ENCODE measurements at places on chromosomes 5 and 9. TPM values are rescaled to one million over a fixed set of nuclear protein-coding genes. Genes with fewer than 3 reads are reported as not detected.

Gene QRFP
- total RNA-seq: not detected

GRCh38 chr9:132637801-132638200 is 32.0 kb downstream of the DDX31 start:
- H3K36me3 ChIP-seq: peaks cover 60% of the 10 kb centered on the region
- no peak overlapping the region for H3K27ac ChIP-seq
- H3K27me3 ChIP-seq: no peaks in the 10 kb centered on the region
- no peaks in the 10 kb centered on the region for H3K4me1 ChIP-seq
- H3K4me3 ChIP-seq: no peak overlapping the region

GRCh38 chr5:132176987-132177386 is 50.7 kb downstream of the P4HA2 start:
- H3K27ac ChIP-seq: no peak overlapping the region
- H3K27me3 ChIP-seq: no peaks in the 10 kb centered on the region
- H3K36me3 ChIP-seq: no peaks in the 10 kb centered on the region

DNA sequence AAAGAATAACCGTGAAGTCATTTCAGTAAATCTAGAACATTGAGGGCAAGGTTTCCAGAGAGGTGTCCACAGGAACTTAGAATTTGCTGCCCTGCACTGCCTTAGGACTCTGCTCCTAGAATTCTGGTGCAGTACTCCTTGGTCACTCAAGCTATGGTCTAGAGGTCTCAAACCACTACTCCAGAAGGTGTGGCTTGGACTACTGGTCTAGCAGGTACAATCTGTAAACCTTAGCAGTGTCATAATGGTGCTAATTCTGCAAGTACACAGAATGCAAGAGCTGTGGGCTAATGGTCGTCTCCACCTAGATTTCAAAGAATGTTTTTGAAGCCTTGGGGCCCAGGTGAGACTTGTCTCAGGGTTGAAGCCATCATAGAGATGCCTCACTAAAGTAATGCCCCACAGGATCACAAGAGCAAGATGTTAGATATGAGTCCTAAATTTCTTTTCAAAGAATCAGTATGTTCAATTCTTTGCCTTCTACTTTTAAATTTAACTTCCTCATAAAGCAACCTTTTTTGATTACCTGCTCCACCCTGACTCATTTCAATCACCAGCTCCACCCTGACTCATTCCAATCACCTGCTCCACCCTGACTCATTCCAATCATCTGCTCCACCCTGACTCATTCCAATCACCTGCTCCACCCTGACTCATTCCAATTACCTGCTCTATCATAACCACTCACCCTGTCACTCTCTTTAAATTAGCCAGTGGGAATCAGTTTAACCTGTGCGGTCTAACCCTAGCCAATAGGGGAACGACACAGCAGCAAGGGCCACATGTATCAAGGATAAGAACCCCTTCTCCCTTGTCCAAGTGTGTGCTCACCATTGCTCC is 1111.8 kb upstream of the ACO1 start:
- H3K4me3 ChIP-seq: no peak overlapping the region
- no peaks in the 10 kb centered on the region for H3K27me3 ChIP-seq
- no peak for DNase-seq
- H3K27ac ChIP-seq: no peak overlapping the region

Gene LECT2
- total RNA-seq: not detected

Gene ANKRD55
- 0.30 TPM for total RNA-seq

DNA sequence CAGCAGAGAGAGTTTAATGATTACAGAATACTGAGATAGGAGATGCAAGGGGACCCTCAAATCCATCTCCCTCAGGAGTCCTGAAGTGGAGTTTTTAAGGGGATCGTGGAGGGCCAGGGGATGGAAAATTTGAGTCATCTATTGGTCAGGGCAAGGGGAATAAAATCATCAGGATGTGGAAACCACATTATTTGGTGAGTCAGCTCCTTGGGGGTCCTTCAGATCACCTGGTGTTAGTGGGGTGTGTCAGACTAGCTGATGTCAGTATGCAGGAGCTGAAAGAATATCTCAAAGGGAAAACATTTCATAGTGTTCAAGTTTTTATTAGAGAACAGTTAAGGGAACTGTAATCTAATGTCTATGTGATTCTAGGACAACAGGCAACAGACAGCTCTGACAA is 183.0 kb upstream of the FTMT start:
- H3K4me3 ChIP-seq: no peak overlapping the region
- no peaks in the 10 kb centered on the region for H3K36me3 ChIP-seq
- no peaks in the 10 kb centered on the region for H3K4me1 ChIP-seq
- H3K27me3 ChIP-seq: no peaks in the 10 kb centered on the region
- H3K27ac ChIP-seq: no peak overlapping the region

- no peaks in the 10 kb centered on the region for H3K27me3 ChIP-seq
- no peaks in the 10 kb centered on the region for H3K36me3 ChIP-seq
- no peak overlapping the region for H3K27ac ChIP-seq
- no peaks in the 10 kb centered on the region for H3K4me1 ChIP-seq
Observed at GRCh38 chr9:12464910-12465512, 228.2 kb upstream of the TYRP1 start.

Gene ZNF618
- 7.8 TPM for total RNA-seq

Gene ANKRD34B
- total RNA-seq: 0.67 TPM

- H3K4me1 ChIP-seq: no peaks in the 10 kb centered on the region
- no peak overlapping the region for H3K27ac ChIP-seq
- H3K36me3 ChIP-seq: no peaks in the 10 kb centered on the region
- H3K4me3 ChIP-seq: no peak overlapping the region
- DNase-seq: no peak
- H3K27me3 ChIP-seq: no peaks in the 10 kb centered on the region
Observed at GRCh38 chr5:5321137-5321536, 101.3 kb upstream of the ICE1 start.

Gene FUBP3
- 28.7 TPM for total RNA-seq

DNA sequence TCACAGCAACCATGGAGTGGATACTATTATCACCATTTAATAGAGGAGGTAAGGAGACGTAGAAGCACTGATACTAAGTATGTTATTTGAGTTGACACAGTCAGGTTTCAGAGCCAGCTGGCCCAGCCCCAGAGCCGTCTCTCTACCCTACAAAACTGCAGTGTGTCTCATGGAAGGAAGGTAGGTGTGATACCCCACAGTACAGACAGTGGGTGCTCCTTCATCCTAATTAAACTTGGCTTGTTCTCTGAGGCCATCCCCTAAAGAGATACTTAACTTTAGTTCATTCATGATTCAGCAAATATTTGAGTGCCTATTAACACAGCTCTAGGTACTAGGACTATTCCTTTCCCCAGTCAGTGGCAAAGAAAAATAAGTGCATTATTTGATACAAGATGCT is 22.6 kb downstream of the PIP5K1B start:
- no peak for DNase-seq
- H3K36me3 ChIP-seq: no peaks in the 10 kb centered on the region
- no peaks in the 10 kb centered on the region for H3K27me3 ChIP-seq
- no peak overlapping the region for H3K4me3 ChIP-seq
- no peak overlapping the region for H3K27ac ChIP-seq
- H3K4me1 ChIP-seq: peaks cover 14% of the 10 kb centered on the region

Gene LCN9
- total RNA-seq: not detected

Gene CCL21
- total RNA-seq: 7.3 TPM

Gene GABBR2
- not detected for total RNA-seq

Measured in upper lobe of left lung (tissue), 6 donors.